Globus pallidus (tissue), 1 donor: ENCODE measurements at places on chromosomes 11 and 22.

GRCh38 chr11:61587951-61588727 is 7.3 kb upstream of the SYT7 start:
- DNase-seq = no peak

- no peak for DNase-seq
These were observed 86.9 kb upstream of the PARVA start for GRCh38 chr11:12290477-12290922.

- no peak for DNase-seq
These were observed 64.9 kb upstream of the PAX6 start for GRCh38 chr11:31875866-31876560.

- no peak for DNase-seq
These were observed 461.5 kb downstream of the OPCML start for GRCh38 chr11:133070791-133071190.

- DNase-seq = no peak
These were observed 8.4 kb downstream of the TSPAN32 start for GRCh38 chr11:2310073-2310785.
